ENCODE measurements at places on chromosomes 13 and 19.

DNA sequence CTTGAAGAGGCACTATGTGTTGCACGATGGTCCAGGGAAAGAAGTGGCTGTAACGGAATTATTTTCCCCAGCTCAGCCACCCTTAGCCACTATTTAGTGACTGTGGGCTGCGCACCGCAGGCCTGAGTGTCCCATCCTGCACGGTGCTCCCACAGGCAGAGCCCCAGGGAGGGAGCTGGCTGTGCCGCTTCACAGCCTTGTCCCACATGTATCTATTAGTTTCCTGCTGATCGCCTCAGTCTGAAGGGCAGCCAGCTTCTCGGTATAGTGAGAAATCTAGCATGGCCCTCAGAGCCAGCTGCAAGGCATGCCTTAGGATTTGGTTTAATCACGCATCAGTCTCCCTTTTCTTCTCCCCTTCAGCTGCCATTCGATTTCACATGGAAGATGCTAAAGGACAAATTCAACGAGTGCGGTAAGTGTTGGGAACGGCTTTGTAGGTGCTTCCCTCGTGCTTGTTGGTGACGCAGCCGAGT is 15.7 kb downstream of the PRAM1 start:
- DNase-seq: no peak

DNA sequence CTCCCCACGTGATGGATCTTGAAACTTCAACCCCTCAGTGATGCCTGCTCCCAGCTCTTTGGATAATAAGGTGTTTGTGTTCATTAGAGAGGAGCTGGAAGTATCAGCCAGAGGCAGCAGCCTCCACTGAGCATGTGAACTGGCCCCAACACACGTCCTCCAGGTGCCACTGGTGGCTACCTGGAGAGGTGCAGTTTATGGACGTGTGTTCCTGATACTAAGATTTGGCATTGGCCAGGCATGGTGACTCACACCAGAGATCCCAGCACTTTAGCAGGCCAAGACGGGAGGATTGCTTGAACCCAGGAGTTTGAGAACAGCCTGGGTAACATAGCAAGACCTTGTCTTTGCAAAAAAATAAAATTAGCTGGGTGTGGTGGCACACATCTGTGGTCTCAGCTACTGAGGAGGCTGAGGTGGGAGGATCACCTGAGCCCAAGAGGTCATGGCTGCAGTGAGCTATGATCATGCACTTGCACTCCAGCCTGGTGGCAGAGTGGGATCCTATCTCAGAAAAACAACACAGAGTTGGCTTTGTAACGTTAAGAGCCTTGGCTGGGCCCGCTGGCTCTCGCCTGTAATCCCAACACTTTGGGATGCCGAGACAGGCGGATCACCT is 34.4 kb downstream of the SLC25A42 start:
- no peak for DNase-seq

- DNase-seq: no peak
Observed at GRCh38 chr13:62595976-62596375, 1180.3 kb upstream of the PCDH20 start.

DNA sequence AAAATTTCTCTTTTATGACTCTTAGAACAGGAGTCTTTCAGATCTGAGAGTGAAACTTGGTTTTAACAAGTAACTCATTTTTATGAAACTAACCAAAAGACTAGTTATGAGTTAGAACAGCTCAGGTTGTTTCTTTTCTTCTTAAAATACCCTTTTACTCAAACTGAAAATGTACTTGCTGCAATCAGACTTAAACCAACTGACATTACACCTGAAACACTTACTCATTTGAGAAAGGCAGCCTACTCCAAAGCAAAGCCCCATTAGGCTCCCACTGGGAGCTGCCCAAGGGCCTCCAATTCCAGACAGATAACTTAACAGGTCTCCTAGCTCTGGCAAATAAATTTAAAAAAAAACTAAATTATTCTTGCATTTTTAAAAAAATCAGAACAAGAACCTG is 3.6 kb downstream of the FOXO1 start:
- DNase-seq: no peak

- no peak for DNase-seq
Observed at GRCh38 chr19:55097864-55098715, 19.3 kb downstream of the PPP1R12C start.

Measured in ovary (tissue), 10 donors.